ENCODE measurements at places on chromosomes 7 and 10. TPM values are rescaled to one million over a fixed set of nuclear protein-coding genes. Genes with fewer than 3 reads are reported as not detected.

ADAMTS14 gene
- 0.91 TPM for total RNA-seq

CYP2C9 gene
- not detected for total RNA-seq

ELAPOR2 gene
- total RNA-seq: 4.7 TPM

FAM180A gene
- total RNA-seq: 53.3 TPM

NYAP1 gene
- 1.8 TPM for total RNA-seq

GNG11 gene
- total RNA-seq: 15.2 TPM

ADAM8 gene
- total RNA-seq: 0.65 TPM

ITIH5 gene
- 14.4 TPM for total RNA-seq

PNLIPRP3 gene
- not detected for total RNA-seq

SPDYE1 gene
- not detected for total RNA-seq

PDAP1 gene
- total RNA-seq: 76.2 TPM

SLC39A12 gene
- total RNA-seq: under 0.01 TPM

CABCOCO1 gene
- 6.8 TPM for total RNA-seq

FAM25C gene
- total RNA-seq: not detected

C10orf88 gene
- total RNA-seq: 9.5 TPM

PLCE1 gene
- 25.6 TPM for total RNA-seq

PKD2L1 gene
- total RNA-seq: not detected

HMX2 gene
- total RNA-seq: not detected

CALML3 gene
- total RNA-seq: not detected

SDK1 gene
- under 0.01 TPM for total RNA-seq

GTF2IRD2 gene
- total RNA-seq: 15.3 TPM

BICC1 gene
- total RNA-seq: 204 TPM

MYL10 gene
- not detected for total RNA-seq

RBP4 gene
- total RNA-seq: 11.1 TPM

STEAP4 gene
- 270 TPM for total RNA-seq

C7orf57 gene
- under 0.01 TPM for total RNA-seq

MKI67 gene
- 17.0 TPM for total RNA-seq

ABCC2 gene
- total RNA-seq: 1.6 TPM

ARID5B gene
- total RNA-seq: 364 TPM

SFR1 gene
- total RNA-seq: 23.2 TPM

TMEM26 gene
- 11.8 TPM for total RNA-seq

PRSS2 gene
- total RNA-seq: not detected

SEMA3E gene
- 4.2 TPM for total RNA-seq

ITPRID1 gene
- not detected for total RNA-seq

PDGFA gene
- total RNA-seq: 28.1 TPM

TMEM213 gene
- total RNA-seq: not detected

IFIT1B gene
- not detected for total RNA-seq

EBF3 gene
- 8.4 TPM for total RNA-seq

GPR15LG gene
- not detected for total RNA-seq

ASIC3 gene
- total RNA-seq: 0.13 TPM

SFRP5 gene
- total RNA-seq: not detected

GARIN1A gene
- 2.7 TPM for total RNA-seq

UNC5B gene
- total RNA-seq: 12.2 TPM

ASZ1 gene
- total RNA-seq: not detected

Measured in articular chondrocyte of knee joint (primary cell).